Breast epithelium (tissue), 4 donors: ENCODE measurements at places on chromosomes 12 and 14. TPM values are rescaled to one million over a fixed set of nuclear protein-coding genes. Genes with fewer than 3 reads are reported as not detected.

- no peak for DNase-seq
Measured at GRCh38 chr14:77589099-77589498, 27.3 kb downstream of the SPTLC2 start.

DNA sequence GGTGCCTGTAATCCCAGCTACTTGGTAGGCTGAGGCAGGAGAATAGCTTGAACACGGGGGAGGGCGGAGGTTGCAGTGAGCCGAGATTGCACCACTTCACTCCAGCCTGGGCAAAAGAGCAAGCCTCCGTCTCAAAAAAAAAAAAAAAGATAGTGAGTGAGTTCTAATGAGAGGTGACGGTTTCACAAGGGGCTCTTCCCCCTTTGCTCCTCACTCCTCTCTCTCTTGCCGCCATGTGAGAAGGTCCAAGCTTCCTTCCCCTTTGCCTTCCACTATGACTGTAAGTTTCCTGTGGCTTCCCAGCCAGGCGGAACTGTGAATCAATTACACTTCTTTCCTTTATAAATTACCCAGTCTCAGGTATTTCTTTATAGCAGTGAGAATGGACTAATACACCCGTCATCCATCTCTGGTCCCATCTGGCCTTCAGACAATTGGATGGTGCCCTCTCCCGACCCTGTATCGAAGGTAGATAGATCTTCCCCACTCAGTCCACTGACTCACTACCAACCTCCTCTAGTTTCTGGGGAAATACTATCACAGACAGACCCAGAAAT lies 27.0 kb upstream of the RCOR1 start:
- DNase-seq = no peak

DNA sequence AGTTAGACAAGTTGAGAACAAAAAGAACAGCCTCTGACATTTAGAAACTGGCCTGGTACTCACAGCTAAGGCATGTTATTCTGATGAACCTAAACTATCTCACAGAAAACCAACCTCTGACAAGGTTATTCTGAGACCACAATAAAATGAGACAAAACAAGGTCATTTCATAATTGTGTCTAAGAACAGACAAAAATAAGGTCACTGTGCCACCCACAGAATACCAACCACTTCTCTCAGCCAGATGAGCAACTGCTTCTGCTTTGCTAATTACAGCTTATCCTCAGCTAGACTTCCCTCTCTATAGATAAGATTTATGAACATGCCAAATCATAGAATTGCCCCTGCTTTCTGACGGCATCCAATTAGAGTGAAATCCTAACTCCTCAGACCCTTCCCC lies 52.2 kb upstream of the CRACR2A start:
- no peak for DNase-seq

DNA sequence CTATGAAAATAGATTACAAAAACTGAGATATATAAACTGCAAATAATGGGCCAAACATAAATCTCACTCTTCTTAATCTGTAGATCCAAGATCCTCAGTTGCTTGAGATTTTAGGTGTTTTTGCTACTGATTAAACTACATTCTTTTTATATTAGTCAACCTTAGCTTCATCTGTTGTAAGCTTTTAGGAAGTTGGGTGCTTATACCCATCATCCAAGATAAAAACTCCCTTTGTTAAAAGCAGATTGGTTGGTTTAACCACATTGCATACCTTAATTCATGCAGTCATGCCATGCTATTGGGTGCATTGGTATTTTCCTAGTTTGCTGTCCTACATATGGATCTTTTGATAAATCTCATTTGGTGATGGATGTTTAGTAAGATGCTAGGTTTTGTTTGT lies 46.2 kb upstream of the DIP2B start:
- DNase-seq = no peak

DNA sequence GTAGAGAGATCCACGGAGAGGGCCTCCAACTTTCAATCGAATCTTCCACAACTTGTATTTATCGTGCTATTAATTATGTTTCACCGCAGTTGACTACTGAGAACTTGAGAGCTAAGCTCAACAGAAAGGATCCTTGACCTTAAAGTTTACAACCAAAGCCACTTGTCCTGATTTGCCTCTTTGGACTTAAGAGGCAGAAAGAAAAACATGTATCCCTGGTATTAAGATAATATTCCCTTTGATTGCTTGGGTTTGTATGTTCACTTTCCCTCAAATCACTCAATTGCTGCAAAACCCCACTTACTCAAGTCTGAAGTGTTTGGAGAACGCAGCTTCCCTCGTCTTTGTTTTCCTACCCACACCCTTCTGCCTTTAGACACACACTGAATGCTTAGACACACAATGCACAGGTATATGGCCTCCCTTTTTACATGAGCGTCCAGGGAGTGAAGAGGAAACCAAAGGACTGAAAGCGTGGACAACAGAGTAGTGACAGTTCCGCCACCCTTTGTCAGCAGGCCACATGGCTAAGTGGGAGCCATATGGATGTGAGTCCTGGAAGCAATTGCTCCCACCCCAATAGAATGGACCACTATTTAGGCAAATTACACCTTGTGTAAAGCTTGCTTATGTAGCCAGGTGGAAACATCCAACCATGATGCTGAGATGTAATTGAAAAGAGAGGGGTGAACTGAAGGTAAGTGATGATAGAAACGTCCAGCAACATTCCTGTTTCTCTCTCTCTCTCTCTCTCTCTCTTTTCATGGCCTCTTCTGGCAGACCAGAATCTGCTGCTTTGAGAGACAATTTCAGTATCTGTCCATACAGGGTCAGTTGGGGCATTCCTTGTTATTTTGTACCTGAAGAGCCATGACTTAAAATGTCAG lies 1.4 kb upstream of the PKP2 start:
- DNase-seq = no peak

The CCDC177 gene
- total RNA-seq = 0.33 TPM

- no peak for DNase-seq
Measured at GRCh38 chr12:8034802-8035201, 2.3 kb downstream of the FOXJ2 start.

The C12orf42 gene
- not detected for total RNA-seq

The ZNF891 gene
- total RNA-seq = 2.7 TPM

The PTPRQ gene
- total RNA-seq = 0.66 TPM

GRCh38 chr14:103520657-103521437 lies 1.8 kb downstream of the CKB start:
- DNase-seq = peak; percentile 70

The TARBP2 gene
- 45.1 TPM for total RNA-seq

GRCh38 chr14:23021889-23022442 lies 12.0 kb upstream of the C14orf93 start:
- DNase-seq = no peak

- DNase-seq = no peak
Measured at GRCh38 chr12:16605642-16606116, 283 bp downstream of the LMO3 start.

DNA sequence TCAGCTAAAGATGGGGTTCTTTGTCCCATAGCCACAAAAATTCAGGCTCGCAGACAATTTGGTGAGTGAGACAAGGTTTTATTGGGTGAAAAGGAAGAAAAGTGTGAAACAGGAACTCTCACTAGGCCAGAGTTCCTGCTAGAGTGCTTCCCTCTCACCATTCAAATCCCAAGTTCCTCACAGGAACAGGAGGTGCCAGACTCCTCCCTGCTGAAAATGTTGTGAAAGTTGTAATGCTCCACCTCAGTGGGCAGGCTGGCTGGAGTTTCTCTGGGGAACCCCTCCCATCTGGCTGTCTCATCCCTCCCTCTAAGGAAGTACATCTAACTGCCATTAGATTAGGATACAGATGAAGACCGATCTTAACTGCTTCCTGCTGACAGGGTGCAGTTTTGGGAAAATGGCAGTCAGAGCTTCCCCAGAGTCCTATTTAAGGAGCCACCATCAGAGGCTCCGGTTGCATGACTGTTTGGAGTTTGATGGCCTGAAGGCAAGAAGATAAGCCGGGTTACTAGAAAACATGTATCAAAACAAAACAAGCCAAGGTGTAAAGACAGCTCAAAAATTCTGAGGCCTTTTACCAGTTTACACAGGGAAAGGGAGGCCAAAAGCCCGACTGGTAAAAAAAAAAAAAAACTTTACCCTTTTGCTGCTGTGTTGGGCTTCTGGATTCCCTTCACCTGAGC lies 127.6 kb downstream of the FSCB start:
- no peak for DNase-seq

DNA sequence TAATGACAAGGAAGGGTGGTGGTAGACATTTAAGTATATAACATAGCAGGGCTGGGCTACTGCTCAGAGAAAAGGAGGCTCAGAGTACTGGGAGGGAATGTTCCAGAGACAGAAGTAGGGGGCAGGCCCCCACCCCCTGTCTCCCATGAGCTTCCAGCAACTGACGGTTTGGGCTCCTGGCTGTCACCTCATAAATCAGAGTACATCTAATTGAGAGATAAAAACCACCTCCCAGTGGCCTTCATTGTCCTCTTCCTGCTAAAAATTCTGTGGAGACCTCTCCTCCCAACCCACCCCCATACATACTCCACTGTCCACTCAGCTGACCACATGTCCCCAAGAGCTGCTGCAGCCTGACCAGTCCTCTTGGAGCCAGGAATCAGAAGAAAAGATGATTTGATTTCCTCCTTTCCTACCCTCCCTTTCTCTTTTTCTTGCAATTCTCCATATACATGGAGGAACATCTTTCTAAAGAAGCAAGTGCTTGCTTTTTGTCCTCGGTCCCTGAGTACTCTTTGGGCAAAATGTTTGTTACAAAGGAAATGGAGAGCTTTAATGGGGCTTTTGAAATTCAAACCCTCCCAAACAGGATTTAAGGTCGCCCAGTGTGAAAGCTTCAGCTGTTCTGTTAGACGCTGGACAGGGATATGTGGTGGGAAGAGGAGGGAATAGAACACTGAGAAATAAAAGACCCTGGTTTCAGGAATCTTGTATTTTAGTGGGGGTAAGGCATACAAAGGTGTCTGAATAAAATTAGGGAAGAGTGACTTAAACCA lies 16.4 kb upstream of the KCNA5 start:
- no peak for DNase-seq

- no peak for DNase-seq
Measured at GRCh38 chr12:31491841-31492598, 98.9 kb downstream of the DENND5B start.

The KRT3 gene
- total RNA-seq = not detected

DNA sequence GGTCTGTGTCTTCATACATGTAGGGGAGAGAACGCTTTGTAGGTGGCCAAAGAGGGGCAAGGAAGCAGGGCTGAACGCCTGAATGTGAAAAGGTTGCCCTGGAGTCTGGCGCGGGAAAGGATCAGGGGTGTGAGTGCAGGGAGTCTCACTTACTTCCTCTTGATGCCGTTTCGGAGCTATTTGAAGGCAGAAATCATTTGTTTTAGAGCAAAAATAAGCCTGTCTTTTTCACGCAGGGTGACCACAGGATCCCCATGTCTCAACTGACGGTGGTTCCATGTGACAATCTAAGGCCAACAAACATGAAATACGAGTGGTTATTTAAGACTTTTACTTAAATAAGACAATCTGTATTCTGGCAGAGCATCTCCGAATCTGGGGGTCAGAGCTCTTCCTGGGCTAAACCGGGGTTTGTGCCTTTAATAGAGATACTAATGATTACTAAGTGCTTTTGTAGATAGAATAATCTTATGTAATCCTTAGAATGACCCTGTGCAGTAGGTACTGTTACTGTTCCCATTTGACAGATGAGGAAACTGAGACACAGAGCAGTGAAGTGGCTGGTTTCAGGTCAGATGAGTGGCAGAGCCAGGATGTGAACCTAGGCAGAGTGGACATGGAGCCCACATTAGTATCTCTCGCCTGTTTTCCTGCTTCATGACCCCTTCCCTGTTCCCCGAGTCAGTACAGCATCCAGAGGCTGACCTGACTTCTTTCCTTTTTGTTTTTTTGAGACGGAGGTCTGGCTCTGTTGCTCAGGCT lies 1.9 kb downstream of the BRI3BP start:
- DNase-seq = no peak

DNA sequence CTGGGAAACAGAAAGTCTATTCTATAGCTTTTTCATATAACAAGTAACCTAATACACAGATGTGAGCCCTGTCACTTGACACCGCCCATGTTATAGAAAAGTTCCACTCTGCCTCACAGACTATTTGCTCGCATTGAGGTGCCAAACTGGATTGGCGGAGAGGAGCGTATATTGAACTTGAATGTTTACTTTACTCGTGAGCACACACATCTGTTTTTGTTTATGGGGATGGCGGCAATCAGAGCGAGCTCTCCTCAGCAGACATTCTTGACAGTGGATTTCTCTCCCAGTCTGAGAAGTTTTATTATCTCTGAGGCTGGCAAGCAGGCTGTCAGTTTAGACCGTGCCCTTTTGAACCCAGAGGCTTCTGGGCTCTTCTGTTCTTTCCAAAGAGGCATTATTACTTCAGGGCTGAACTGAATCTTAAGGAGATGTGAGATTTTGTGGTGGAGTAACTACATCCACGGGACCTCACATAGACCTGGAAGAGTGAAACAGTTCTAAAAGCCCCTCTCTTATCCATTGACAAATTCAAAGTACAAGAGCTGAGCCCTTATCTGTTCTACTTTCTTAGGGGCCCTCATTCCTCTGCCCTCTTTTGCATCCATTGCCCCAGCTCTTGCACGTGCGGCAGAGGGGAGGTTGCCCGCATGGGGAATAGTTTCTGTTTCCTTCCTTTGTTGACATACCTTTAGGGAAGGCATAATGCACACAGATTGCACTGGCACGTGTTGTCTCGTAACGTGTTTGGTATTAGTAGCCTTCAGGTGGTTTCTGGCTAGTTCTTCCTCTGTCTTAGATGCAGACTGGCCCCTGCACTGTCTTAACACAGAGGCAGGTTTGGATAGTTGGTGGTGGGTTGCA lies 68.2 kb downstream of the DRAM1 start:
- DNase-seq = no peak

DNA sequence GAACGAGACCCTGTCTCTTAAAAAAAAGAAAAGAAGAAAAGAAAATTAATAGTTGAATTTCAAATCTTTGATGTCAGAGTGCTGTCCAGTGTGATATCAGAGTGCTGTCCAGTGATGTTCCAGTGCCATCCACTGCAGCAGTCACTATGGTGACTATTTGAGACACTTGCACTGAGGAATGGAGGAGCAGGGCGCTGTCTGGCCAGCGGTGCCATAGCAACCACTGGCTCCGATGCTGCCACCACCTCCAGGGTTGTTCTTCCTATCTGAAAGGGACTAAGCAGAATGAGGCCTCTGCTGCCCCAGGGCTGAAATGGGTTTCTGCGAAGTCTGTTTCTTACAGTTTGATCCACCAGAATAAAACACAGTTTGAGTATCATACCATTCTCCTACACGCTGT lies 272.9 kb downstream of the NUAK1 start:
- no peak for DNase-seq

The EPYC gene
- total RNA-seq = not detected

The SDR9C7 gene
- total RNA-seq = not detected

DNA sequence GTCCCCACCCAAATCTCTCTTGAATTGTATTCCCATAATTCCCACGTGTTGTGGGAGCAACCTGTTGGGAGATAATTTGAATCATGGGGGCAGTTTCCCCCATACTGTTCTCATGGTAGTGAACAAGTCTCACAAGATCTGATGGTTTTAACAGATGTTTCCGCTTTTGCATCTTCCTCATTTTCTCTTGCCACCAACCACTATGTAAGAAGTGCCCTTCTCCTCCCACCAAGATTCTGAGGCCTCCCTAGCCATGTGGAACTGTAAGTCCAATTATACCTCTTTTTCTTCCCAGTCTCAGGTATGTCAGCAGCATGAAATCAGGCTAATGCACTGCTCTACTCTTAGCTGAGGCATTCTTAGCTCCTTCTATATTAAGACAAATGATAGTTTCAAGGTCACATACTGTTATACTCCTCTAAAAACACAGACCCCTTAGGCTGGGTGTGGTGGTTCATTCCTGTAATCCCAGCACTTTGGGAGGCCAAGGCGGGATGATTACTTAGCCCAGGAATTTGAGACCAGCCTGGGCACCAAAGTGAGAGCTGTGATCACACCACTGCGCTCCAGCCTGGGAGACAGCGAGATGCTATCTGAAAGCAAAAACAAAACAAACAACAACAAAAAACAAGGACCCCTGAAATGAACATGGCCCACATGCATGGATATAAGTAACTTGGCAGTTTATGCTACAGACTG lies 3.6 kb downstream of the SCAF11 start:
- no peak for DNase-seq
